ENCODE measurements at places on chromosomes 5 and 9.

- no peak for DNase-seq
Observed at GRCh38 chr5:150758203-150758530, 650 bp downstream of the DCTN4 start.

GRCh38 chr9:107577140-107577776, 87.7 kb upstream of the KLF4 start:
- DNase-seq = no peak

DNA sequence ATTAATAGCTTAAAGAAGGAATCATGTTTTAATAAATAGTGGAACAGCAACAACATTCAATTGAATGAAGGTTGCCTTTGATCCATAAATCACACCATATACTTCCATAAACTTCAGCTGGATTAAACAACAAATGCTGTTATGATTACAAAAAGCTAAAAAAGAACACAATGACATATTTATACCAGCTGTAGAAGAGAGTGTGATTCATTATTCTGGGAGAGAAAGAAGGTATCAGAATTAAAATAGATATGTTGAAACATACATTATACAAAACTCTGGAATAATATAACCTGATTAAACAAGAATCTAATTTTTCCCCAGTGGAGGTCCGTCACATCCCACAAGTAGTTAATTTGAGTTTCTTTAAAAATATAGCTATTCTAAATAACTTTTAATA, 7.5 kb upstream of the RECK start:
- DNase-seq = no peak

DNA sequence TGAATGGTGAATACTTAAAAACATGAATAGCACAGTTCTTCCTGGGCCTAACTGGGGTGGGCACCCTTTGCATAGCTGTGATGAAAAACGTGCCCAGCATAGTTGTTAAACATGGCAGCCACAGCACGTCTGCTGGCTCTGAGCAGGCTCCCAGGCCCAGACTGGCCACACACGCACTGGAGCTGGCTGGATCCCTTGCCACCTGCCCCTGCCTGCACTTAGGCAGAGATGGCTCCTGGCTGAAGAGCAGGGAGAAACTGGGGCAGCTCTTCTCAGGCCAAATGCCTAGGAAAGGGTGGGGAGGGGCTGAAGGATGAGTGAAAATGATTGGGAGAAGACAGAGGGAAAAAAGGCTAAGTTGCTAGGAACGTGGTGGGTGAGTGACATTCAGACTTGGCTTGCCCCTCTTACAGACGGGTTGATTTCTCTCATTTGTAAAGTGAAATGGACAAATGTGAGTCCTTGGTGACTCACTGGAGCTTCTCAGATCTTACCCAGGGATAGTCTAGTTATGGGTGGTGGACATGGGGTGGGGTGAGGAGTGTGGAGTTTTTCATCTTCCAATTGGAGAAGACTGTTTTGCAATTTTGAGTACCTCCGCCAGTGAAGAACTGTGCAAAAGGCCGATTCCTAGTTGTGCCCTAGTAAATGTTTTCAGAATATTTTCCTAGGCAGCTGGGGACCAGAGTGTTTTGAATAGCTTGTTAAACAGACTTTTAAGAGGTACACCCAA, 42.4 kb downstream of the TRIO start:
- no peak for DNase-seq

- no peak for DNase-seq
Observed at GRCh38 chr5:116320486-116320885, 235.7 kb downstream of the COMMD10 start.

DNA sequence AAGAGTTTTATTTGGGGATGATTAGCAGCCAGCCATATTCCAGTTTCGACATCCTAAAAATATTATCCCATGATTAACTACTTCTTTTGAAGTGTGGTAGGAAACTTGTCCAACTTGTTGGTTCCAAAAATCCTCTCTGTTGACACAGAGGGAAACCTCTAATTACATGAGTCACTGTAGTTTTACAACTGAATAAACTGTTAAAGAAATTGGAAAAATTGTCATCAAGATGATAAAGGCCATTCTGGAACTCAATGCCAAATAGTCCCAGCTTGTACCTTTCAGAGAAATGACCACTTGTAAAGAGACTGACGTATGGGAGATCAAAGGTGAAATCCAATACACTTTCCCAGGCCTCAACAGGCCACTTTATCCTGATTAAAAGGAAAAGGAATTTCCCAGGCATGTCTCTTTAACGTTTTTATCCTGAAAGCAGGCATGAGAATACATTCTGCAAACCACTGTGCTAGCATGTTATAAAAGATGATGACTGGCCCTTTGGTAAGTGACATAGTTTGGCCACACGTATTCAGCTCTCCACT, 261.6 kb downstream of the GLIS3 start:
- no peak for DNase-seq

DNA sequence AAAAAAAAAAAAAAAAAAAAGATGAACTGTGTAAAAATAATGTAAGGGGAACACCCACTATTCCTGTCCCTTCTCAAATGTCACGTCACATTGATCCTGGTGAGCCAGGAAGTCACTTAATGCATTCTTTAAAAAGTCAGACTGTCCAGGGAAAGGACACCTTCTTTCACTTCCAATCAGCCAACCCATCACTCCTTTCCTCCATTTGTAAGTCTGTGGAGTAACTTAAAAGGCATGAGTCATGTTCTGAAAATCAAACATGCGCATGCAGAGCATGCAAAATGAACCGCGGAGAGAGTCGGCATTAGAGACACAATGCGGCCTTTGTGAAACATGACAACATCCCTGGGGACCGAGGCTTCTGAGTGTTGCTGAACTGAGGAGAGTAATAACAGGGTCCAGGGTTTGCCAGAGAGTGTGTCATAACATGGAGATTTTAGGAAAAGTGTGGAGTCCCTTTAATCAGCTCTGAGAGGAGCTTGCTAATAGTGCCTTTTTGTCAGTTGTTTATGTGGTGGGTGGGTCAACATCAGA, 77.6 kb upstream of the SEMA6A start:
- no peak for DNase-seq

GRCh38 chr5:133316346-133317343, 264.8 kb downstream of the HSPA4 start:
- no peak for DNase-seq

- no peak for DNase-seq
Observed at GRCh38 chr9:91315191-91315590, 46.5 kb downstream of the AUH start.

- no peak for DNase-seq
Observed at GRCh38 chr5:160378330-160378729, 7.9 kb upstream of the C1QTNF2 start.

DNA sequence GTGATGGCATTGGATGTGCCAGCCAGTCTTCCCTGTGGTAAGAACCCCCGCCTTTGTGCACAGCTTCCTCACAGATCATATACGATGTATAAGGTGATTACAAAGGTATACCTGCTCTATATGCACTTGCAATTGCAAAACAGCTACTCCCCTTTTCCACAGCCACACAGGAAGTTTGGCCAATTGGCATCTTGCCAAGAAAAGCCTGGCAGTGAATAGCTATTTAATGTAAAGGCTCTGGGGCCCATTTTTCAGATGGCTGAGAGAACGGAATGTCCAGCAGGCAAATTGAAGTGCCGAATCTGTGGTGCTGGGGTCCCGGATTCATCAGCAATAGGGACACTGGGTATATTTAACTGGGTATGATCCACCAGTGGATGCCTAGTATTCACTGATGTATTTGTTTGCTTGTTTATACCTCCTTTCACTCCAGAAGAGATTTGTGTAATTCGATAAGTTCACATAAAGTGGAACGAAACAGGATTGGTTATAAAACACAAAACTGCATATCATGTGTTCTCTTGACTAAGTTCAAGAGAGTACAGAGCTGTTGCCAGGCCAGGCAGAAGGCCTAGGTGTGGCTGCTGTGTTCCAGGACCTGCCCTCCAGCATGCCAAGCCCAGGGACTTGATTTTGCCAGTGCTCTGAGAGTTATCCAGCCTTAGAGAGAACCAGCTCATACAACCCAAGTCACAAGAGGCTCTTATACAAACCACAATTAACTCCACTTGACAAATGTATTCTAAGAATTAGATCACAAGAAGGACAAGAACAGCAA, 27.7 kb upstream of the GABRP start:
- DNase-seq = no peak

GRCh38 chr9:111069183-111069582, 30.9 kb upstream of the LPAR1 start:
- no peak for DNase-seq
